ENCODE measurements at places on chromosomes 12 and 14.

DNA sequence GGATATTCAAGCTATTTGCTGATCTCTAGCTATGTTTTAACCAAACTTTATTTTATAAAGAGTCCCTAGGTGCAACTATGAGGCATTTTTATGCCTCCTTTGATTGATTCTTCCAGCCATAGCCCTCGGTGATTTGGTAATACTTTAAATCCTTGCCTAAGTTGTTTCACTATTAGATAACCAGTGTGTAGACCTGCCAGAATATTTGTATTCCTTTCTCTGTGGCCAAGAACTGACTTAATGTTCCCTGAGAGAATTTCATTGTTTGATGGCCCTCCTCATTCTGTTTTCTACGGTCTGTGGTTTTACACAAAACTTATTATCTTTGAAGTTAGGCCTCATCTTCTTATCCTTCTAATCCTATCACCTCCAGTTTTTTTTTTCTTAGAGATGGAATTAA is 109.7 kb upstream of the MDGA2 start:
- no peak overlapping the region for H3K27ac ChIP-seq
- no peak overlapping the region for H3K4me3 ChIP-seq
- no peaks in the 10 kb centered on the region for H3K36me3 ChIP-seq
- DNase-seq: no peak

- H3K4me1 ChIP-seq: peaks cover 56% of the 10 kb centered on the region
- no peaks in the 10 kb centered on the region for H3K36me3 ChIP-seq
- DNase-seq: peak; percentile 68
- peak overlapping the region; percentile 73 for H3K27ac ChIP-seq
- H3K27me3 ChIP-seq: no peaks in the 10 kb centered on the region
- H3K4me3 ChIP-seq: peak overlapping the region; percentile 19
These were observed 87.2 kb downstream of the NINJ2 start for GRCh38 chr12:575948-576614.

GRCh38 chr14:68589447-68590200 is 203.2 kb downstream of the ZFP36L1 start:
- DNase-seq: peak; percentile 79
- H3K27ac ChIP-seq: peak overlapping the region; percentile 65
- no peak overlapping the region for H3K4me3 ChIP-seq
- H3K36me3 ChIP-seq: no peaks in the 10 kb centered on the region
- peaks cover 33% of the 10 kb centered on the region for H3K4me1 ChIP-seq

DNA sequence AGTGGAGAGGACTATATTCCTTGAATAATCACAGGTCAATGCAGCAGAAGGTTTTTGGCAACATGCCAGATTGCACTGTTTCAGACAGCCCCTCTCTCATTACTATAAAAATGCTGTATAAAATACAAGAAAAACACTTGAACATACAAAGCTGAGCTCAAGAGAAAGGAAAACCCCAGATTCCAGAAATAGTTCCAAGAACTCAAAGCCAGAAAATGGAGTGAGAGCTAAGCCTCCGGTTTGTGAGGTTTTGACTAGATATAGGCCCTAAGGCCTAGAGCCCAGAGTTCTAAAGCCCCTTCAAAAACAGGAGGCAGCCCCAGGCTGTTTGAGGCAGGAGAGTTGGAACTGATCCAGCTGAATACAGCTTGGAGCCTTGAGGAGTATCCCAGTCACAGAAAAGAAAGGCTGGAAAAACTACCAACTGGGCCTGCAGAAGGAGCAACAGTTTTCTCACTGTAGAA is 29.4 kb upstream of the ACTN1 start:
- DNase-seq: no peak
- H3K27ac ChIP-seq: no peak overlapping the region
- H3K36me3 ChIP-seq: no peaks in the 10 kb centered on the region
- H3K4me3 ChIP-seq: no peak overlapping the region
- no peaks in the 10 kb centered on the region for H3K4me1 ChIP-seq

DNA sequence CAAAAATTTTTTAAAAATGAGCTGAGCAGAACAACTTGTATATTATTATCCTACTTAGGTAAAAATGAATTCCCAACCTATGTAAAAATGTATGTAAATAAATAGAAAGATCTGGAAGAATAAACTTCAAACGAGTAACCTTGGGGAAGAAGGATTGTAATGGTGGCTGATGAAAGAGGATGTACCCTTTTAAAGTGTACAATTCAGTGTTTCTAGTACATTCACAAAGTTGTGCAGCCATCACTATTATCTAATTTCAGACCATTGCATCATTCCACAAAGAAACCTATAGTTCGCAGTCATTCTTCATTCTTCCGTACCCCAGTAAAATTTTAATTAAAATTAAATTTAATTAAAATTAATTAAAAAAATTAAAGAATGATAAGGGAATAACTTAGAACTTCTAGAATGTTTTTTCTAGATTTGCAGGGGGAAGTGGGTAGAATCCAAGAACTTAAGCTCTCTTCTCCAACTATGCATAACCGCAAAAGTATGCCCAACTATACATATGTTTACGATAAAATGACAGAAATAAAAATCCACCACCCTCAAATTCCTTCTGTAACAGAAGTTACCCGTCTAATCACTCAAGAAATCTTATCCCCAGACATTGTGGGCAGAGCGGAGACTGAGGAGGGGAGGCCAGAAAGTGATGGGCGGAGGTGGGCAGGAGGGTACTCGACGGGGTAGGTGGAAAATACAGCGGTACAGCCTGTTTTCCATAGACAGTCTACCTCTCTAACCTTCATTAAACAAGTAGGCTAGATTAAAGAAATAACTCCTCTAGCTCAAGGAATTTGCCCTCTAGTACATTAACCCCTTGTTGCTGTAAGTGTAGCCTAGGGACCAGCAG is 921 bp downstream of the DEPDC4 start:
- H3K4me3 ChIP-seq: peak overlapping the region; percentile 80
- DNase-seq: no peak
- no peaks in the 10 kb centered on the region for H3K36me3 ChIP-seq
- H3K4me1 ChIP-seq: peaks cover 33% of the 10 kb centered on the region
